ENCODE measurements at places on chromosomes 16 and 17.

- no peaks in the 10 kb centered on the region for H3K4me1 ChIP-seq
- no peaks in the 10 kb centered on the region for H3K27me3 ChIP-seq
- peaks cover 83% of the 10 kb centered on the region for H3K36me3 ChIP-seq
- H3K4me3 ChIP-seq: no peak overlapping the region
Measured at GRCh38 chr17:30794372-30794771, 30.1 kb downstream of the CRLF3 start.

DNA sequence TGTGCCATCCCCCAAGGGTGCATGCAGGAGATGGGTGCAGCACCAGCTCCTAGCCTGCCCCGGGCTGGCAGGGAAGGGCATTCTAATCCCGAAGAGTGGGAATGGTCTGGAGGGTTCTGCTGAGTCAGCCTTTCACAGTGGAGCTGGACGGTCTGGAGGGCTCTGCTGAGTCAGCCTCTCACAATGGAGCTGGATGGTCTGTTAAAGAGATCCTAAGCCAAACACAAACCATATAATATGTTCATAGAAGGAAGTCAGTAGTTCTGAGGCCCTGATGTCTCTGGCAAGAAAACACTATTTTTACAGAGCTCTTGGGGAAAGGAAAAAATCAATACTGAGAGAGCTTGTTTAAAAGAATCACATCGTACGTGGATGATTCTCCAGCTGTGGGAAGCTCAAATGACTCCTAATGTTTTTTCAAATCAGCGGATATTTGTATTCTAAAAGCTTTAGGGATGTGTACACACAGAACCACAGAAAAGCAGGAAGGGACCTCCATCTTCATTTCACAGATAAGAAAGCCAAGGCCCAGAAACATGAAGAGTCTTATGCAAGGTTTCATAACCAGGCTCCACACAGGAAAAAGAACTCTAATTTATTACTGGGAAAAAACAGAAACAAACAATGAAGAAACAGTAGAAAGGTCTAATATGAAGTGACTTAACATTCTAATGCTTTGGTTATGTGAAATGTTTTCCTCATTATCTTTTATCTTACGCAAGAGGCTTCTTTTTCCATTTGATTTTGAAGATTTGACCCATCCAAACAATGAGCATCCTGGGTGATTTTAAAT is 176.3 kb downstream of the VPS53 start:
- no peak for DNase-seq
- no peak overlapping the region for H3K27ac ChIP-seq
- H3K4me3 ChIP-seq: no peak overlapping the region
- no peaks in the 10 kb centered on the region for H3K27me3 ChIP-seq

- peaks cover 16% of the 10 kb centered on the region for H3K4me1 ChIP-seq
- H3K36me3 ChIP-seq: no peaks in the 10 kb centered on the region
- DNase-seq: no peak
- no peak overlapping the region for H3K4me3 ChIP-seq
Measured at GRCh38 chr16:4588386-4588785, 26.3 kb downstream of the UBALD1 start.

DNA sequence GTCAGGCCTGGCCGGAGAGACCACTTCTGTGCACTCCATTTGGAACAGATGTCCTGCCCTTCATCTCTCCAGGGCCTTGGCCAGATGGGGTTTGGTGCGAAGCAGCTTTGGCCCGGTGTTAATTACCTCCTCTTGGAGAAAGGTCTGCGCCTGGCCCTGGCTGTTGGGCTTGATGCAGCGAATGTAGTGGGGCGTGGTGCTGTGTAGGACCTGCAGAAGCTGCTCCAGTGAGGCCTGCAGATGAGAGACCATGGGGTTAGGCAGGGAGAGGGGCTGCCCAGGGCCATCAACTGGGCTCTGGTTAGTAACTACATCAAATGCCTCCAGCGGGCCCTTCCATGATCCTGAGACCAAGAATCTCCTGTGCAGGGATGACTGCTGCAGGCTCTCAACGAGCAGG is 18.7 kb downstream of the ZNHIT3 start:
- peaks cover 3% of the 10 kb centered on the region for H3K4me1 ChIP-seq
- no peak overlapping the region for H3K4me3 ChIP-seq
- peaks cover 98% of the 10 kb centered on the region for H3K36me3 ChIP-seq
- no peaks in the 10 kb centered on the region for H3K27me3 ChIP-seq
- no peak for DNase-seq

DNA sequence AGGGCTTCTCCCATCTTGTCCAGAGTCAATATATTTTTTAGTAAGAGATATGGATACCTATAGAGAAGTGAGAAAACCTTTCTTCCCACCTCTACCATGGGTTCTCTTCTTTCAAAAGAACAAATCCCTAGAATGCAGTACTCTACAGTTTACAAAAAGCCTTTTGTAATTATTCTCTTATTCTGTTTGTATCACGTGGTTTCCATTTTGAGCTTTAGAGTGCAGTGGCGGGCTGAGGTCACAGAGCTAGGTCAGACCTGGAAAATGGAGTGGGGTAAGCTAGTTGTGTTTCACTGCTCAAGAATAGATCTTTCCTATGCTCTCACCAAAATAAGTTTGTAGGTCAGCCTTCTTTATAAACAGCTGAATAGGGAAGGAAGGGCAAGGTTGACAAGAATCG is 85.3 kb upstream of the MAF start:
- no peaks in the 10 kb centered on the region for H3K27me3 ChIP-seq
- DNase-seq: no peak
- no peaks in the 10 kb centered on the region for H3K36me3 ChIP-seq

DNA sequence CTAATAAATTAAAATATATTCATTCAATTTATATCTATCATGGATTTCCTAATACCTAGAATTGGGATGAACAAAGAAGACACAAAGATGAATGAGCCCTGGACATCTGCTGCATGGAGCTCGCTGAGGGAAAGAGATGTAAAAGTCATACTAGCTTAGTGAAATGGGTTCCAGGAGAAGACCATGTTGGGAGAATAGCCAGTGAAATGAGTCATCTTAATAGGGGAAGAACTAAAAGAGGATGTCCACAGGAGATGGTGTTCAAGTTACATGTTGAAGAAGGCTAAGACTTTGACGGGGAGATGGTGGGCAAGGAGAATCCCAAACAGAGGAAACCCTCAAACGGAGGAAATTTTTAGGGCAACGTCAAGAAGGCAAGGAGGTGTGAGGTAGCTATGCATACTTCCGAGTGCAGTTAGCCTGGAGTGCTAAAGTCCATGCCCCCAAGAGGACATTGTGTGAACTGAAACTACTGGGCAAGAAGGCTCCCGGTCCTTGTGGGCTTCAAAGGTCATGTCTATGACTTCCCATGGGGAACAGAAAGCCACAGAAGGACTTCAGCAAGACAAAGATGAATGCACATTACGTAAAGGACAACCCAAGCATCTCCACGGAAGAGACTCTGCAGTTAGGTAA is 220.5 kb upstream of the CDH11 start:
- H3K36me3 ChIP-seq: no peaks in the 10 kb centered on the region
- no peak overlapping the region for H3K27ac ChIP-seq
- no peak for DNase-seq
- H3K27me3 ChIP-seq: no peaks in the 10 kb centered on the region
- no peaks in the 10 kb centered on the region for H3K4me1 ChIP-seq

- no peak overlapping the region for H3K27ac ChIP-seq
- no peak overlapping the region for H3K4me3 ChIP-seq
- no peaks in the 10 kb centered on the region for H3K4me1 ChIP-seq
- peaks cover 3% of the 10 kb centered on the region for H3K27me3 ChIP-seq
Measured at GRCh38 chr17:77011173-77012011, 129.4 kb upstream of the SEC14L1 start.

GRCh38 chr16:67444259-67445125 is 13.6 kb downstream of the HSD11B2 start:
- H3K4me1 ChIP-seq: peaks cover 37% of the 10 kb centered on the region
- no peaks in the 10 kb centered on the region for H3K27me3 ChIP-seq
- H3K27ac ChIP-seq: no peak overlapping the region
- no peak overlapping the region for H3K4me3 ChIP-seq

DNA sequence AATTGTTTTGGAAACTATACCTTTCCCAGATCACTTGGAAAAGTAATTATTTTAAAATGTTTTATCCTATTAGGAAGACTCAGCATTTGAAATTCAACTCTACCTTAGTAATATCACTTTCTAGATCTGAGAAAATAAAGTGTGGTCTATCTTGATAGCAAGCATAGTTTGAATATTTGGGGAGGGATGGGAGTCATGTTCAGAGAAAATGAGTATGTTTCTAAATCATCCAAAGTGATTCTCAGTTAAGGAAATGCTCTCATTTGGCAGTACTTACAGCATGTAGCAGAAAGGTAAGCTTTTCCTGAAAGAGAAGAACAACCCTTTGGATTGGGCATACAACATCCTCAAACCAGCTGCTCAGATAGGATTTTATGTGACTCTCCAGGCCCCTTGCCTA is 6.9 kb downstream of the C17orf75 start:
- H3K4me3 ChIP-seq: no peak overlapping the region
- DNase-seq: no peak
- H3K27ac ChIP-seq: no peak overlapping the region

DNA sequence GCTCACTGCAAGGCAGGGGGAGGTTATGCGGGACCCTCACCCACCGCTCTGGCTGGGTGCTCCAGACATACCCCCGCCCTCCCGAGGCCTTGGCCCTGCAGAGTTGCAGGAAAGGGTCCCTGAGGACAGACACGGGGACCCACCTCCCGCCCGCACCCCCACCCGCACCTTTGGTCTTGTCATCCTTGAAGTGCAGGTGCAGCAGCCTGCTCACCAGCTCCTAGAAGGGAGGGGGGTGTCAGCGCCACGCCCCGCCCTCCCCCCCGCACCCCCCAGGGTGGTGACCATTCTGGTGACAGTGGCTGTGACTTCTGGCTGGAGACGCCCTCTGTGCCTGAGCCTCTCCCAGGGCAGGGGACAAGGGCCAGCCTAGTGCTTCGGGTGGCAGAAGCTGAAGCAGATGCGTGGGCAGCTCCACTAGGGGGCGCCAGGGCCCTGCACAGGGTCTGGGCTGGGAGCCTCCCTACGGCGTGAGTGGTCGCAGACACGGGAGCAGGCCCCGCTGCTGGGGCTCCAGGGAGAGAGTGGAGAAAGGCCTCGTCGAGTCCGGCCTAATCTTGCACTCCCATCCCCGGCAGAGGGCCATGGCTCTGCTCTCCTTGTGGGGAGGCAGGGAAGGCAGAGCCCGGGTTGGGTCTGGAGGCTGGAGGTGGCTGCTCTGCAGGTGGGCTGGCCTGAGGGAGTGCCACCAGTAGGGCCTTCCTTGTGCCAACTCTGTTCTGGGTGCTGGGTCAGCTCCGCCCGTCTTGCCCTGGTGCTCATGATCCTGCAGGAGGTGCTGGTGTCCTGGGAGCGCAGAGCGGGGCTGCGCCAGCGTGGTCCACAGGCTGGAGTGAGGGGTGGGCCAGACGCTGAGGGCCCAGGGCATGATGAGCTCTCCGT is 2.7 kb downstream of the CENPX start:
- H3K27me3 ChIP-seq: no peaks in the 10 kb centered on the region
- DNase-seq: peak; percentile 74
- H3K4me1 ChIP-seq: peaks cover 14% of the 10 kb centered on the region
- peaks cover 30% of the 10 kb centered on the region for H3K36me3 ChIP-seq

DNA sequence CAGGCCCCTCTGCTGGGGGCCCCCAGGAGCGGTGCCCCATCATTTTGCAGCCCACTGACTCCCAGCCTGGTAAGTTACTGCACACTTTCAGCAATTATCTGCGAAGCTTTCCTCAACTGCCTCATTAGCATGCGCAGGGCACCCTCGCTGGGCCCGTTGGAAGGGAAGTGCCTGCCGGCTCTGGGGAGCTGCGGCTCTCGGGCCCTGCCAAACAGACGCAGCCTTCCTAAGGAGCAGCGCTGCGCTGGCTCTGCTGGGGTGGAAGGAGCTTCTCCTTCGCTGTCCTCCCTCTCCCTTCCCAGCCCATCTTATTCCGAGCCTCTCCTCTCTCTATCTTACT is 71.0 kb downstream of the RBBP6 start:
- peaks cover 29% of the 10 kb centered on the region for H3K27me3 ChIP-seq
- DNase-seq: no peak
- H3K36me3 ChIP-seq: no peaks in the 10 kb centered on the region
- peaks cover 3% of the 10 kb centered on the region for H3K4me1 ChIP-seq

DNA sequence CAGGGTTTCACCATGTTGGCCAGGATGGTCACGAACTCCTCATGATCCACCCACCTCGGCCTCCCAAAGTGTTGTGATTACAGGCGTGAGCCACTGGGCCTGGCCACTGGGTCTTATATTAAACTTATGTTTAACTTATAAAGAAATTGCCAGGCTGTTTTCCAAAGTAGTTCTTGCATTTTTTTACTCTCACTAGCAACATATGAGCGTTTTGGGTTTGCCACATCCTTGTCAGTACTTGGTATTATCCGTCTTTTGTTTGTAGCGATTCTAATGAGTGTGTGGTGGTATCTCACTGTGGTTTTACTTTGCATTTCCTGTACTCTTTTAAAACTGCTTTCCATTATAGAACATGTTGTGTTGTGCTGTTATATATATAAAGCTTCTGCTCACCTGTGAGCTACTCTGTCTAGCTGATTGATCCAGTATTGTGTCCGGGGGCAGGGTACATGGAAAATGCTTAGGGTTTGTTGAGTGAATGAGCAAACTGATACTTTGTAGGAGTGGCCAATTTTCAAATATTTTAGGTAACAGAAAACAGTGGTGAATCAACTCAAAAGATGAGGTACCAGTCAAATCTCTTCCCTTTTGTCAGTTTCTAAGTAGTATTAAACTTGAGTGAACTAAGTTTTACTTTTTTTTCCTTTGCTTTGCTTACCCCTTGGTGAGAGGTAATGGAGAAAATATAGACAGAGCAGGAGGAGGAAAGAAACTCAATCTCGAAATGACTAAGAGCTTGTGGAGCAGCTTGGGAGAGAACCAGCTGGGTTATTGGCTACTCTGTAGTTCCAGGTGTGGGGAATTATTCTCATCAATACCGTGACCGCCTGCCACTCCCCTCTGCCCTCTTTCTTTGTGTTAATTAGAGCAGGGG is 75.8 kb downstream of the PITPNC1 start:
- no peaks in the 10 kb centered on the region for H3K4me1 ChIP-seq
- no peak overlapping the region for H3K4me3 ChIP-seq
- no peaks in the 10 kb centered on the region for H3K36me3 ChIP-seq
- peaks cover 31% of the 10 kb centered on the region for H3K27me3 ChIP-seq
- no peak for DNase-seq
- H3K27ac ChIP-seq: no peak overlapping the region

DNA sequence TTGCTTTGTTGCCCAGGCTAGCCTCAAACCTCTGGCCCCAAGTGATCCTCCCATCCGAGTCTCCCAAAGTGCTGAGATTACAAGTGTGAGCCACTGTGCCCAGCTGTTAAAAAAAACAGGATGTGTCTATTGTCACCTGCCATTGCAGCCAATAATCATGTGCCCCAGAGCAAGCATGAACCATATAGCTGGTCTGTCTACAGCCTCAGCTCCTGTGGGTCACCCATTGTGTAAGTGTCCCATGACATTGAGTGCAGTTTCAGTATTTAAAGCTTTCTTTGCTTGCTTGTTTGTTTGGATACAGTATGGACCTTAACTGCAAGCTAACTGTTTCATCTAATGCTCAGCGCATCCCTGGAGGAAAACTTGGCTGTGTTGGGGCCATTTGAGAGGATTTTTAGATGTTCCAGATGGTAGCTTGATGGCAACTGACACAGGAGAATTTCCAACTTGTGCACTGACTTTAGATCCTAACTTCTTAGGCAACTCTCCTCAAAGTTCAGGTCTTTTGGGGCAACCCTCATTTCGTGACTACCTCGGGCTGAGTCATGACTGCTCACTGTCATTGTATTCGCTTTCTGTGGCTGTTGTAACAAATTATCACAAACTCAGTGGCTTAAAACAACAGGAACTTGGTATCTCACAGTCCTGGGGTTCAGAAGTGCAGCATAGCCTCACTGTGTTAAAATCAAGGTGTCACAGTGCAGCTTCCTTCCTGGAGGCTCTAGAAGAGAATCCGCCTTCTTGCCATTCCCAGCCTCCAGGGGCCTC is 30.3 kb upstream of the ADORA2B start:
- no peak for DNase-seq
- H3K4me1 ChIP-seq: peaks cover 16% of the 10 kb centered on the region
- H3K27ac ChIP-seq: no peak overlapping the region
- no peak overlapping the region for H3K4me3 ChIP-seq

All from K562 (cell line).